Prostate gland (tissue), 2 donors: ENCODE measurements at places on chromosomes 5 and 9.
A peak's percentile ranks its signal among the peaks of the same experiment; 100 is the strongest.

DNA sequence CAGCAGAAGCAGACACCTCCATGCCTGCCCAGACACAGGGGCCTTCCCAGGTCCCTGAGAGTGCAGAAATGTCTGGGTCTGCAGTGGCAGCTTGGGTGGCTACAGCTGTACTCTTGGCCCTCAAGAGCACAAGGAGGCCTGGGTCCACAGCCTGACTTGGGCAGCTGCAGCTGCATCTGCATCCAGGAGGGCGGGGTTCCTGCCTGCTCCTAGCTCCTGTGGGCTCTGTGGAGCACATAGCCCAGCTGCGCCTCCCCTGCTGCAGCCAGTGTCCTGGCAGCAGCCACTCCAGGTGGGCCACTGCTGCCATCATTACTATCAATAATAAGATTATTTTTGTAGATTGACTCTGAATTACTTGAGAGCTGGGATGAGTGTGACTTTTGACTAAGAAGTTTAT is 162.0 kb upstream of the PTCH1 start:
- no peak for DNase-seq

GRCh38 chr9:76478226-76478625 is 19.2 kb downstream of the GCNT1 start:
- no peak for DNase-seq

GRCh38 chr5:87560528-87560927 is 147.8 kb upstream of the CCNH start:
- no peak for DNase-seq

- DNase-seq: no peak
These were observed 665.0 kb downstream of the NR2F1-AS1 start for GRCh38 chr5:92916036-92916435.

- DNase-seq: no peak
These were observed 180.5 kb upstream of the TUT7 start for GRCh38 chr9:86534572-86535258.

GRCh38 chr9:27664121-27664779 is 91.0 kb upstream of the C9orf72 start:
- no peak for DNase-seq

- DNase-seq: no peak
These were observed 12.4 kb downstream of the CBY3 start for GRCh38 chr5:179668391-179668790.

DNA sequence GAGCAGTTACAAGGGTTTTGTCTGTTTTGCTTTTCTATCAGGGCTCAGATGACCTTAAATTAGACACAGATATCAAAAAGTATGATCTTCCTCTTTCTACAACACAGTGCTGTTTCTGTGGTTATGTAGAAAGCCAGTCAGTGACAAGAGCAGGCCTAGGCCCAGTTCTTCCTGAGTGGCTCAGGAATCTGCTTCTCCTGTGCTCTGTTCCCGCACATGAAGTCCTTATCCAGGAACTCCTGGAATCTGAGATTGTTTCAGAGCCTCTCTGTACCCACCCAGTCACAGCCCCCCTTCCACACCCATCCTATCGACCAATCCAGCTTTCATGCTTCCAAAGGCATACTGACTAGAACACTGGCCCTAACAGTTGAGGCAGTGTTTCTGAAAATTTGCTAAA is 40.4 kb upstream of the SMU1 start:
- no peak for DNase-seq

- no peak for DNase-seq
These were observed 25.3 kb upstream of the ANXA2R start for GRCh38 chr5:43065387-43065947.

- DNase-seq: no peak
These were observed 213.7 kb downstream of the NXNL2 start for GRCh38 chr9:88748566-88749261.

- no peak for DNase-seq
These were observed 16.3 kb upstream of the CDC23 start for GRCh38 chr5:138229387-138229786.

DNA sequence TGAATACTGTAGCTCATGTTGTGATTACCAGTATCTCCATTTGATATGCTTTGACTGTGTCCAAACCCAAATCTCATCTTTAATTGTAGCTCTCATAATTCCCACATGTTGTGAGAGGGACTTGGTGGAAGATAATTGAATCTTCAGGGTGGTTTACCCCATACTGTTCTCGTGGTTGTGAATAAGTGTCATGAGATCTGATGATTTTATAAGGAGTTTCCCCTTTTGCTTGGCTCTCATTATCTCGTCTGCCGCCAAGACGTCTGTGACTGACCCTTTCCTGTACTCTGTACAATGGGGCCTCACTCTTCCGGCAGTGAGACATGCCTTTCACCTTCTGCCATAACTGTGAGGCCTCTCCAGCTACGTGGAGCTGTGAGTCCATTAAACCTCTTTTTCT is 59.3 kb downstream of the TRIO start:
- DNase-seq: no peak

DNA sequence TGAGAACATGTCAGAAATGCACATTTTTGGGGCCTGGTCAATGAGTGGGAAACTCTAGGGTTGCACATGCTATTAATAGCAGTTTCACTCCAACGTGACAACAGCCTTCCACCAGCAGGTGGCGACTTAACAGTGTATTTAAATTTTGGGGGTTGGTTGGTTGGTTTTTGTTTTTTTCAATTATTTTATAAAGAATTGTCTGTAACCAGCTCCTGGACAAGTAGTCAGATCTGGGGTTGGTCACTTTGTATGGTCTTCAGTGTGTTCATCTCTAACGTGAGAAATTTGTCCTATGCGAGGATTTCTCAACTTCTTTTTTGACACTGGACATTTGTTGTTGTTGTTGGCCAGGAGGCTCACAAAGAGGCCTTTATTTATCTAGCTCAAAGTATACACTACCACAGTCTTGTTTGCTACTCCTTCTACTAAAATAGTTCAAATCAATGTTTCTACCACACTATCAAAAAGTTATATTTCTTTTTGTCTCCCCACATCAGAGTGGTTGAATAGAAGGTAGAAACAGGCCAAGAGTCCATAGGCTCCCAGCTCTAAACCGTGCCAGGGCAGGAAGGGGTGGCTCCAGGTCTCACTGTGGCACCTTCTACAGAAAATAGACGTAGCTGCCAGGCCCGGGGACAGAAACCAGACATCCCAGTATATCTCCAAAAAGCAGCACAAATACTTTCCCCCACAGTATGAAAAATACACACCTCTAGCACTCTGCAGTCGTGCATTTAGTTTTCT is 110.4 kb downstream of the TRPM6 start:
- peak; percentile 49 for DNase-seq

- peak; percentile 64 for DNase-seq
These were observed 13.4 kb downstream of the OXCT1 start for GRCh38 chr5:41856644-41857491.

GRCh38 chr9:23683611-23684061 is 142.4 kb downstream of the ELAVL2 start:
- DNase-seq: no peak

- DNase-seq: no peak
These were observed 797 bp downstream of the FAM78A start for GRCh38 chr9:131275332-131276093.

DNA sequence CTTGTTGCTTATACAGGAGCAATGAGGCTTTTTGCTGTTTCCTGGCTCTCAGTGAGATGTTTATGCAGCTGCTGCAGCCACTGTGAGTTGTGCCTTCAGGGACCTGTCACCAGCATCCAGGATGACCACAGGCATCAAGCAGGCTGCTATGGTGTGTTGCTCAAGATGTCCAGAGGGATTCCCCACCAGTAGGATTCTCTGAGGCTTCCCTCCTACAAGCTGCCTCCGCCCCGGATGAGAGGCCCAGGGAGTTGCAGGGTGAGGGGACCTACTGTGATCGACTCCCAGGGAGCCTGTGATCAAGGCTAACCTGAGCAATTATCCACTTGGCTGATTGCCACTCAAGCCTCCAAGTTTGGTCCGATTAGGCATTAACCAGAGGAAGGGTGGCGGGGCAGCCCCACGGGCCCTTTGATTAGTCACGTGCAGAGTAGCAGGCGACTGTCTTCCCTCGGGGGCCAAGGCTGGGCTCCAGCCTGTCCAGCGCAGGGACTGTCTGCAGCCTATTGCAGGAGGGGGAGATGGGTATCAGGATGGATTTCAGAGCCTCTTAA is 1.8 kb upstream of the FAT2 start:
- no peak for DNase-seq

- no peak for DNase-seq
These were observed 25.8 kb downstream of the PNPLA7 start for GRCh38 chr9:137524161-137524980.

DNA sequence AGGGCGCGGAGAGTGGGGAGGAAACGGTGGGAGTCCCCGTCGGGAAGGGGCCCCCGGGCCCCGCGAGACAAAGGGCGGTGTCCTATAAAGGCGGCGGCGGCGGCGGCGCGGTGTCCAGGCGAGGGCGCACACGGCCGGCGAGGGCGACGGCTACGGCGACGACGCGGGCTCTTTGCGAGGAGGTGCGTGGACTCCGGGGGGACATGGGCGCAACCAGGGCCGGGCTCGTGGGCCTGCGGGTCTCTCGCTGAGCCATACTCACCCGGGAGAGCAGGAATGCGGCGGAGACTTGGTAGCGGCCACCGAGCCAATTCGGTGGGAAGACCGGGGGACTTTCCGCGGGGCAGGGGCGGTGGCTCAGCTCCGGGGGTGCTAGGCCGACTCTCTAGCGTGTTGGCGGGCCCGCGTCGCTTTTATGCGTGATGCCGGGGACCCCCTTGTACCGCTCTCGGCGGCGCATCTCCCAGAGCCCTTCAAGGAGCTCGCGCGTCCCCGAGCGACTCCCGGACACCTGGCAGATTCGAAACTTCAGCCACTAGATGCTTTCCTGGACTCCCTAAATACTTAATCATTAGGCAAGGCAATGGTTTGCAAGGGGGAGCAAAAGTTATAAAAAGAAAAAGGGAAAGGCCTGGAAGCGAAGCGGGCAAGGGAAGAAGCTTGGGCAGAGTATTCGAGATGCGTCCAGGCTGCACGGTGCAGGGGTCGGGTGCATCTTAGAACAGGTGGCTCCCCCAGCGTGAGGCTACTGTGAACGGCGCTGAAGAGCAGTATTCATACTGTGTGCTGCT is 5.9 kb upstream of the TAL2 start:
- peak; percentile 9 for DNase-seq

GRCh38 chr5:58937031-58937681 is 354.3 kb downstream of the RAB3C start:
- no peak for DNase-seq

GRCh38 chr9:126489581-126490213 is 124.0 kb upstream of the LMX1B start:
- DNase-seq: no peak

GRCh38 chr9:86735772-86736458 is 211.4 kb downstream of the GAS1 start:
- no peak for DNase-seq

DNA sequence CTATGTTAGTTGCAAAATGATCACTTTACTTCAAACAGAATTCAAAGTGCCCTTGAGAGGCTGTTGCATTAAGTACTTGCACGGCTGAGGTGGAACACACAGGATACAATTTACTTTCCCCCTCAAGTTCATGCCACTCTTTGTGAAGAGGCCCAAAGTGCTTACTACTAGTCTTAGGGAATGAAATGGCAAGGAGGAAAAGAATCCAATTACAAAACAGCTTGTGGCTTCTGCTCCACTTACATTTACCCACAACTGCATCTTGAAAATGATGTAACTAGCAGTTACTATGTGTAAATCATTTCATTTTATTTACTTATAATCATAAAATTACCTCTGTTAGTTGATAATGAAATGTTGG is 14.6 kb downstream of the FOXD1 start:
- DNase-seq: no peak

DNA sequence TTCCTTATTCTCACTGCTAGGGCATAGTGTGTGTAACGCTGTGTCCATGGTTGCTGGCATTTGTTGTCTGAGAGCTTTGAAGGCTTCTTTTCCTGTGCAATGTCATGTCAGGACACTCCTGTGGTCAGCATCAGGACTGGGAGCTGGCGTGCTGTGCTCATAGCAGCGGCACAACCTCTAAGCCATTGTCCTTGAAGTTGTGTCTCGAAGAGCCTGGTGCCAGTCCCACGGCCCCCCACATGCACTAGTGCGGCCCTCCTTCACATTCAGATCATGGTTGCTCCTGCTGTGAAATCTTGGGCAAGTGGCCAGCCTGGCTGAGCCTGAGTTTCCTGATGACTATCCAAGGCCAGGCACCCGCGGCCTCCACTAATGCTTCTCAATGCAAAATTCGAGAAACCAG is 32.4 kb downstream of the PDZD2 start:
- no peak for DNase-seq

- no peak for DNase-seq
These were observed 1.3 kb downstream of the PPP2R2B start for GRCh38 chr5:146877178-146877681.

- peak; percentile 24 for DNase-seq
These were observed 196.2 kb upstream of the ELL2 start for GRCh38 chr5:96157841-96158291.

DNA sequence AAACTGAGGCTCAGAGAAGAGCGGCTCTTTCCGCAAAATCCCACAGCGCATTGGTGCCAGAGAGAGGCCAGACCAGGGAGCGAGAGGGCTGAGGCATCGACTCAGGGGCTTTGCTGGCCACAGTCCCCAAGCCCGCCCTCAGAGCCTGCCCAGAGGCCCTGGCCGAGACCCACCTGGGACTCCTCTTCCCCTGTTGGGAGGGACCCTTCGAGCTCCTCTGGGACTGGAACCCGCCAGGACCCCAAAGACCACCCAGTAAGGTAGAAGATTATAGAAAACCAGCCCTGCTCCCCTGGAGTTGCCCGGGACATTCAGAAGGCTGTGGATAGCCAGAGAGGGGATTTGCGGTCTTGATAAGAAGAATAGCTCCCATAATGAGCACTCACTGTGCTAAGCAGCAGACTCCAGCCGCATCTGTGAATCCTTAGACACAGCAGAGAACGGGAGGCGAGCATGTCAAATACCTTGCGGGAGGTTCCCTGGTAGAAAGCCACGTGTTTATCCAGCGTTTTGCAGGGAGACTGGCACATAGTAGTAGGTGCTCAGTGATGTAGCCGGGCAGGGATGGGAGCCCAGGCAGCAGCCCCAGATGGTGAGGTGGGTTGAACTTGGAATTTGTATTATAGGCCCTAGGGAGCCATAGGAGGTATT is 651 bp upstream of the AK1 start:
- DNase-seq: no peak

GRCh38 chr5:65111961-65112658 is 343.4 kb downstream of the CWC27 start:
- no peak for DNase-seq

GRCh38 chr5:73338256-73339050 is 110.1 kb downstream of the FOXD1 start:
- no peak for DNase-seq

- no peak for DNase-seq
These were observed 1717.9 kb downstream of the EFNA5 start for GRCh38 chr5:105952875-105953274.

DNA sequence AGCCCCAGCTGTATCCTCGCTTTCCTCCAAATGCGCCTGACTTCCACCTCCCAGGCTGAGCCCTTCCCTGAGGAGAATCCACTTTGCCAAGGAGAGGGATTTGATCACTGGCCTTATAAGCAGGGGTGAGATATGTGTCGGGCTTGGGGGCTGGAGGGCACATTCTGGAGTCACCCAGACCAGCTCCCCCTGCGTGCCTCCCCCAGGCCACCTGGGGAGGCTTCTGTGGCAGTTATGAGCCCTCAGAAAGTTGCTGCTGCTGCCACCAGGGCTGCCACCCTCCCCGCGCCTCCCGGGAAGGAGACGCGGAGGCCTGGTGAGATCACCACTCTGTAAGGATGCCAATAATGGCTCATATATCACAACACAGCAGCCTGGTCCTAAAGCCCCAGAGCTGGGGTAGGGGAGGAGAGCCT is 211.5 kb downstream of the PAPPA start:
- DNase-seq: peak; percentile 33

GRCh38 chr5:91160714-91161285 is 222.3 kb downstream of the ARRDC3 start:
- DNase-seq: no peak
